Urinary bladder (tissue), 4 donors: ENCODE measurements at places on chromosomes 13 and 19. TPM values are rescaled to one million over a fixed set of nuclear protein-coding genes. Genes with fewer than 3 reads are reported as not detected.

DNA sequence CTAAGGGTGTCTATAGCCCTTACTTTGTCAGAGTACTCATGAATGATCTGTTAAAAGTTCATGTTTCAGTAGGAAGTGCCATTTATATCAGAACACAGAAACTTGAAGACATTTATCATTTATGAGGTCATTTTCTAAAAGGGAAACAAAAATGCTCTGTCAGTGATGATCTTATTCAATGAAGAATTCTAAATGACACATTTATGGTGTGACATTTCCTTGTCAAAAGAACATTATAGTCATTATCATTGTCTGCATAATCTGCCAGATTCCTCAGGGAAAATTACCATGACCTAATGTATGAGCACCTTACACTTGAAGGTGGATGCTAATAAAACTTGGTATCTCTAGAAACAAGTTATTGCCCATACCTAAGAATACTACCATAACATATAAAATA lies 853.8 kb upstream of the SLITRK6 start:
- DNase-seq: no peak

GRCh38 chr19:38850976-38851621 lies 1.3 kb upstream of the HNRNPL start:
- DNase-seq: no peak

CEACAM4 gene
- polyA plus RNA-seq: 1.6 TPM

ZNF560 gene
- polyA plus RNA-seq: 0.08 TPM

GRCh38 chr13:100323937-100324336 lies 235.0 kb downstream of the PCCA start:
- no peak for DNase-seq

GRCh38 chr19:38691938-38692457 lies 44.5 kb downstream of the ACTN4 start:
- no peak for DNase-seq

JSRP1 gene
- 1.3 TPM for polyA plus RNA-seq

DNA sequence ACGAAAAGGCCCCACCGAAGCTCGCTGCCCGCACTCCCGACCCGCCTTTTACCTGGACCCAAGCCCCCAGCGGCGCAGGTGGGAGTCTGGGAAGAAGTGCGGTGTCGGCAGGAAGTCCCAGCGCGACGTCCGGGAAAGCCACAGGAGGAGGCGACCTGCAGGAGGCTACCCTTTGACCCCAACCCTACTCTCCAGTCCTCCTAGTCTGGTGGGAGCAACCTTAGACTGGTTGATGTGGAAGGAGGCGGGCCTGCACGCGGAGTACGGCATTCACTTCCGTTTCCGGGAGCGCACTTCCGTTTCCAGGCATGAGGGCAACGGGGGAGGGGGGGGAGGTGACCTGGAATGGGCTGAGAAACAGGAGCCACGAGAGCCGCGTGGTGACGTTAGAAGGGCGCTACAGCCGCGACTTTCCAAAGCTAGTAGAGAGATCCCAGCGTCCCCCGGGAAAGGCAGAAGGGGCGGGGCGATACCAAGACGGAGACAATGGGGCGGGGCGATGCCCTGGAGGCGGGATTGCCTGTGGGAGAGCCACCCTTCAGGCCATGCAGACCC lies 28.5 kb downstream of the ZNF266 start:
- DNase-seq: peak; percentile 63

DNA sequence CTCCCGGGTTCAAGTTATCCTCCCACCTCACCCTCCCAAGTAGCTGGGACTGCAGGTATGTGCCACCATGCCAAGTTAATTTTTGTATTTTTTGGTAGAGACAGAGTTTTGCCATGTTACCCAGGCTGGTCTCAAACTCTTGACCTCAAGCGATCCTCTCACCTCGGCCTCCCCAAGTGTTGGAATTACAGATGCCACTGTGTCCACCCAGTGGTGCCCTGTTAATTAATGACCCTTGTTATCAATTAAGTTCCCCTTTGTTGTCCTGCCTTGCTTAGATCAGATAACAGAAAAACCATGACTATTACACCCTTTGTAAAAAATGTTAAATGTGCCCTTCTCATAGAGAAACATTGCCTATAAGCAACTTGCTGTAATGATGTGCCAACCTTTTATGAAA lies 34.4 kb upstream of the IGFL1 start:
- DNase-seq: no peak

DNA sequence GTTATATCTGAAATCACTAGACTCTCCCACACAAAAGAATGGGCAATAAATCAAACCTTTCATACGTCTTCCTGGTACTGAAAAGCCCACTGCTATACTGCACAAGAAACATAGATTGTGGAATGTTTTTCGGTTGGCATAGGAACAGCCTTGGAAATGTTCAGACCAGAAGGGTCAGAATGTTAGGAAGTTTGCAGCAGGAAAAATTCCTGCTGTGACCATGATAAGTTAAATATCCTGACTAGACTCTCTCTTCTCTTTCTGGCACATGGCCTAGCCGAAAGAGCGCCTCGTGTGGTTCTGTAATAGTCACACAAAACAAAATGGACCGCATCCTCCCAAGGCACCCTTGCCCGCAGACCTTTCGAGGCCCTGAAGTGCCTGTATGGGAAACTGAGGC lies 427.2 kb downstream of the COG6 start:
- no peak for DNase-seq

DNA sequence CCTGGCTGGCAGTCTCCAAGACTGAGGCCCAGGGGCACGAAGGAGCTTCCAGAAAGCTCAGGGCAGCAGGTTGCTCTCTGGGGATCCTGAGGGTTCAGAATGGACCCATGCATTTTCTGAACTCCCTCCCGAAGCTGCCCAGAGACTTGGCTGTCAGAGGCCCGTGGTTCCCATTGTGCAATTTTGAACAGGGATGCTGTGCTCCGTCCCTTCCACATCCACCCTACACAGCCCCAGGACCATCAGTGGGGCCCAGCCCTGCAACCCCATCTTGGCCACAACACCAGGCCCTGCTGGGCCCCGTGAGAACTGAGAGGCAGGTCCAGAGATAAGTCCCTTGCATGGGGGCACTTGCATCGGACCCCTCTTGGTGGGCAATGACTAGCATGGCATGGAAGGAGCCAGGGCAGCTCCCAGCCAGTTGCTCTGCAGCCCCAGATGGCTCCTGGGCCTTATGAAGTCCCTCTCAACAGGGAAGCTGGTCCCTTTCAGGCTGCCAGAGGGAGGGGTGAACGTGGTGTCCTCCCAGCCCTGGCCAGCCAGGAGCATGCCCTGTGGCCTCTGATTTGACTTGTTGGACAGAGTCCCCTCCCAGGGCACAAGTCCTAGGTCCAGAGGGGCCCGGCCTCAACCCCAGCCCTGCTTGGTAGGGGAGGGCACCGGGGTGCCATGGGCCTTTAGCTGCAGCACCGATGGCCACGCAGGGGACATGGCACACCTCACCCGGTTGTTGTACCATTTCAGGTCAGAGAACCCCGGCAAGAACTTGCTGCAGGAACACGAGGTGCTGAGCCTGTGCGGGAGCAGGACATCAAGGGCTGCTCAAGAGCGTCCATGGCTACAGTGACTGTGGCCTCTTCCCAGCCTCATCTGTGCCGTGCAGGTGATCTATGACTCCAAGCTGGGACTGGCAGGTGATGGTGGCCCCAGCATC lies 17.3 kb upstream of the ZNF14 start:
- DNase-seq: no peak

NPAS1 gene
- 0.18 TPM for polyA plus RNA-seq

DNA sequence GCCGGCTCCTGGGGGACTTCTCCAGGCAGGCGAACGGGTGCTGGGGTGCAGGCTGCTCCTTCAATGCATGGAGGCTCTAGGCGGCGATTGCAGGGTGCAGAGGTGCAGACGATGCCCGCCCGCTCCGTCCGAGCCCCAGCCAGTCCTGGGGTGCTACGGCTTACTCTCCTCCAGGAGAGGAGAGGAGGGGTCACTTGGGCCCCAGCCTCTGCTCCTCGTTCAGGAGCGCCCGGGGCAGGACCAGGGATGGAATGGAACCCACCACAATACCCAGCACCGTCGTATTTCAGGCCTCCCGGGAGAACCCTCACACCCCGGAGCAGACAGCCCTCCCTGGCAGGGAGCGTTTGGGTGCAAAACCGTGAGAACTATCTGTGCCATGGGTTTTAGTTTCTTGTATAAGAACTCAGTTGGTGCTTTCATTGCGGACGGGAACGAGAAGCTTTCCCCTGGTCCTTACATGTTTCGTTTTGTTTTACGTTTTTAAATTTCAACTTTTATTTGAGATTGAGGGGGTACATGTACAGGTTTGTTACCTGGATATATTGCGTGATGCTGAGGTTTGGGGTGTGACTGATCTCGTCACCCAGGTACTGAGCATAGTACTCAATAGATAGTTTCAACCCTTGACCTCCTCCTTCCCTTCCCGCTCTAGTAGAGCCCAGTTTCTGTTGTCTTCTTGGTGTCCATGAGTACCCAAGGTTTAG lies 46.8 kb downstream of the ARHGEF18 start:
- DNase-seq: no peak

DNA sequence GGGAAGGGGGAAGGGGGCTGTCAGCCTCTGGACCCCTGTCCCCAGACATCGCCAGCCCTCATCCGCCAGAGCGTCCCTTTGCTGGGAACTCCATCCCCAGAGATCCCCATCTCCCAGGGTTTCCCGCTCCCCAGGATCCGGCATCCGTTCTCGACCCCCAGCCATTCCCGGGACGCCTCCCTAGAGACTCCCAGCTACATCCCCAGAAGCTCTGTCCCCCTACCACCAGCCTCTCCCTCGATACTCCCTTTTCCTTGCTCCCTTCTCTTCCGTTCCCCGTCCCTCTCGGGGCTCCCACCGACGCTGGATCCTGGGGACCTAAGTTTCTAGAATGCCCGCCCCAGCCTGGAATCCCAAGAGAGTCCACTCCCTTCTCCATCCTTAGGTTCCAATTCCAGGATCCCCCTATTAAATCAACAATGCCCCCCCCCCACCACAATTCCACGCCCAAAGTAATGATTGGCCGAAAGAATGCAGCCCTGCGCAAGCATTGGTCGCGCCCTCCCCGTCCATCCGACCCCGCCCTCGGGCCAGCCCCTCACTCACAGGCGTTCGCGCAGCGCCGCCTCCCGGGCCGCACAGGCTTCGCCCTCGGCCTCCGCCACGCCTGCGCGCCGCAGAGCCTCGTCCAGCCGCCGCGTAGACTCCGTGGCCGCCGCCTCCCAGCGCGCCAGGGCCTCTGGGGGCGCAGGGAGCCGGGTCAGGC lies 3.2 kb downstream of the CCDC194 start:
- peak; percentile 82 for DNase-seq

- no peak for DNase-seq
Measured at GRCh38 chr19:4196587-4197148, 14.2 kb downstream of the ANKRD24 start.

DNA sequence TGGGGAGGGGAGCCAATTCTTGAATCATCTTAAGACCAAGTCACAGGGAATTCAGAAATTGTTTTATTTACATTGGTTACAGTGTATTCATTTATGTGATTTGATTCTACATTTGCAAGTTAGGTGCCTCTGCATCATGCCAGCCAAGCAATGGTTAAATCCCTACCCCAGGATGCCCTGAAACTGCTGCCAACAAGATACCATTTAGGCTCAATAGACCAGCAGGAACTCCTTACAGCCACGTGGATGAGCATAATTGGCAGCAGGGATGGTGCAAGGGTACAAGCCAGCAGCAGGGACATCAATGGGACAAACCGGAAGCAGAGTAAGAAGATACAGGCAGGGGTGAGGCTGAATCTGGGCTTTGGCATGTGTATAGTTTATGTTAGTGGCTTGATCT lies 72.4 kb upstream of the NBEA start:
- no peak for DNase-seq

GRCh38 chr13:98515818-98516465 lies 61.0 kb downstream of the STK24 start:
- DNase-seq: no peak

GRCh38 chr13:93169980-93170379 lies 56.6 kb upstream of the GPC6 start:
- no peak for DNase-seq

DNA sequence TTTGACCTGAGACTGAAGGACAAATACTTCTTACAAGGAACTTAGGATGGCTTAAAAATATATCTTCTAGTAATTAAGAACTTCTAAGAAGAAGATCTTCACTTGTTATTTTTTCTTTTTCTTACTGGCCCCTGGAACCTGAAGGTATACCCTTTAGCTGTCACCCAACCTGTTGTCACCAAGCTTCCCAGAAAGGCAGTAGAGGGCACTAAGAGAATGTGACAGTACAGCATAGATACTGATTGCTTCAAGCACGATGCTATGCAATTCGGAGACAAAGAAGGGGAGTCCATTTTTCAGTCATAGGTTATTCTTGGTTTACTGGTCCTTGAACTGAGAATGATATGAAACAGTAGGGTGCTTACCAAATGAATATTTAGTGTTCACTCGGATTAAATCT lies 208.3 kb upstream of the PCDH9 start:
- DNase-seq: no peak

HCST gene
- 17.3 TPM for polyA plus RNA-seq

DNA sequence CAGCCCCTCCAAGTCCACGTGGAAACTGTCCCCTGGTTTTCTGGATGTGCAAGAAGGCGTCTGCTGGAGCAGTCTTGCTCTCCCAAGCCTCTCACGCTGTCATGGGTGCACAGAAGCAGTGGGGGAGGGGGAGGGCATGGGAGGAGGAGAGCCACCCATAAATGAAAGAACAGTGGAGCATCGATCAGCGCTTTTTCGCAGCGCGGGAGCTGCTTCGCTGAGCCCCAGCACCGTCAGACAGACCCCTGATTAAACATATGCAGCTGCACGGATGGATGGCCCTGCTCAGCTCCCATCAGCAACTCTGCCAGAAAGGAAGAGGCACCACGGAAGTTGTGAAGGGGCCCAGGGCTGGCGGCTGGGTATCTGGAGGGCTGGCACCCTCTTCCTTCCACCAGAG lies 264.9 kb downstream of the UQCRFS1 start:
- no peak for DNase-seq

DNA sequence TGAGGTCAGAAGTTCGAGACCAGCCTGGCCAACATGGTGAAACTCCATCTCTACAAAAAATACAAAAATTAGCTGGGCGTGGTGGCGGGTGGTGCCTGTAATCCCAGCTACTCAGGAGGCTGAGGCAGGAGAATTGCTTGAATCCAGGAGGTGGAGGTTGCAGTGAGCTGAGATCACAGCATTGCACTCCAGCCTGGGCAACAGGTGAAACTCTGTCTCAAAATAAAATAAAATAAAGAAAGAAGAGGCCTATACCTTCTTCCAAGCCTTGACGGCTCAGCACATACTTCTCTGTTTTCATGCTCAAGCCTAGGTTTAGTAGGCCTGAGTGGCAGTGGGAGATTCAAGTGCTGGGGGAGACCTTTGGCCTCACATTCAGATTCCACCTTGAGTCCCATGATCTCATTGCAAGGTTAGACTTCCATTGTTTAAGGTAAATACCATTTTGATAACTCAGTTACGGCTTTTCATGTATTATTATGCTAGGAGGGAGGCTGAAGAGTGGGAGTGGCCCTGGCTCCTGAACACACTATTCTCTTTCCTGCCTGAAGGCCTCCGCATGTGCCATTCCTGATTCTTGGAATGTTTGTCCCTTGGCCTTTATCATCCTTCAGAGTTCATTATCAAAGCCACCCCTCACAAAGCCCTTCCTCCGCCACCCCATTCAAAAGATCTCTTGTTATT lies 1.6 kb upstream of the SPINT2 start:
- no peak for DNase-seq
